ENCODE measurements at places on chromosomes 6 and 20.

- peaks cover 1% of the 10 kb centered on the region for H3K4me1 ChIP-seq
- no peaks in the 10 kb centered on the region for H3K36me3 ChIP-seq
Observed at GRCh38 chr20:44762466-44763140, 16.9 kb downstream of the KCNK15 start.

DNA sequence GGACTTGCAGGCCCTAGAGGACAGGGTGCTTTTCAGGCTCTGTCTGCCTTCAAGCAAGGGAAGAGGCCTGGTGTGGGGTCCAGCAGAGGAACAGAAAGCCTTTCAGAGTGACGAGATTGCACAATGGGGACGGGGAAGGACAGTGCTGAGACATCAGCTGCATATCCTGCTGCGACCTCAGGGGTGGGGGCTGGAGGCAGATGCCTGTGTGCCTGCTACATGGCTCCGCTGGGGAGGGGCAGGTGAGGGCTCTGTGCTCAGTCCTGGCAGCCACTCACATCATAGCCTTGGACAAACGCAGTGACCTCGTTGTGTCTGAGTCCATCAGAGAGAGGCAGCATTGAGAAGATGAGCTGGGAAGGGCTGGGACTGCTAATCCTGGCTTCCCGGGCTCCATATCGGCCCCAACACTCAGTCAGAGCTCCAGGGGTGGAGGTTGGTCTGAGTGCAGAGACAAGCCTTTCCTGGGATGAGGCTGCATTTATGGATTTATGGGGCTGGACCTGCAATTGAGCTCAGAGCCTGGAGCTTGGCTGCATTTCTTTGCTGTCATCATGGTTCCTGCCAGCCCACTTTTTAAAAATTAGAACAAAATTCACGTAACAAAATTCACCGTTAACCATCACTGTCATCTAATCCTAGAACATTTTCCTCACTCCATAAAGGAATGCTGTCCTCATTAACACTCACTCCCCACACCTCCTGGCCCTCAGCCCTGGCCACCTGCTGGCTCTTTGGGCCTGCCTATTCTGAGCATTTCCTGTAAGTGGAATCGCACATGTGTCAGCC is 196.9 kb upstream of the SLC24A3 start:
- no peaks in the 10 kb centered on the region for H3K4me1 ChIP-seq
- H3K27me3 ChIP-seq = no peaks in the 10 kb centered on the region
- DNase-seq = no peak
- H3K27ac ChIP-seq = no peak overlapping the region
- H3K4me3 ChIP-seq = no peak overlapping the region

- H3K27ac ChIP-seq = peak overlapping the region; percentile 13
- no peak overlapping the region for H3K4me3 ChIP-seq
- H3K4me1 ChIP-seq = peaks cover 66% of the 10 kb centered on the region
- no peaks in the 10 kb centered on the region for H3K27me3 ChIP-seq
- DNase-seq = no peak
Observed at GRCh38 chr6:87174078-87174579, 18.8 kb downstream of the ZNF292 start.

- no peaks in the 10 kb centered on the region for H3K27me3 ChIP-seq
- peaks cover 40% of the 10 kb centered on the region for H3K4me1 ChIP-seq
- peak; percentile 62 for DNase-seq
- H3K27ac ChIP-seq = peak overlapping the region; percentile 21
Observed at GRCh38 chr20:31569163-31570020, 35.7 kb upstream of the ID1 start.
